ENCODE measurements at places on chromosomes 6 and 20. TPM values are rescaled to one million over a fixed set of nuclear protein-coding genes. Genes with fewer than 3 reads are reported as not detected.

Gene HM13
- total RNA-seq, result 45.2 TPM

Gene PREX1
- 36.7 TPM for total RNA-seq

Gene TFEB
- 3.5 TPM for total RNA-seq

Gene CTSZ
- 18.7 TPM for total RNA-seq

Gene EPB41L2
- 67.8 TPM for total RNA-seq

Gene FAM217A
- not detected for total RNA-seq

Gene TNNC2
- total RNA-seq, result not detected

Gene C20orf144
- total RNA-seq, result not detected

Gene VSTM2L
- total RNA-seq, result 55.1 TPM

Gene KIF13A
- 35.5 TPM for total RNA-seq

Gene PTPRK
- 61.6 TPM for total RNA-seq

Data from diencephalon (tissue), 1 donor.